Natural killer cell (primary cell): ENCODE measurements at places on chromosomes 5 and 9. TPM values are rescaled to one million over a fixed set of nuclear protein-coding genes. Genes with fewer than 3 reads are reported as not detected.

TOR4A gene
- total RNA-seq, result 24.6 TPM

MEGF10 gene
- not detected for total RNA-seq

DNA sequence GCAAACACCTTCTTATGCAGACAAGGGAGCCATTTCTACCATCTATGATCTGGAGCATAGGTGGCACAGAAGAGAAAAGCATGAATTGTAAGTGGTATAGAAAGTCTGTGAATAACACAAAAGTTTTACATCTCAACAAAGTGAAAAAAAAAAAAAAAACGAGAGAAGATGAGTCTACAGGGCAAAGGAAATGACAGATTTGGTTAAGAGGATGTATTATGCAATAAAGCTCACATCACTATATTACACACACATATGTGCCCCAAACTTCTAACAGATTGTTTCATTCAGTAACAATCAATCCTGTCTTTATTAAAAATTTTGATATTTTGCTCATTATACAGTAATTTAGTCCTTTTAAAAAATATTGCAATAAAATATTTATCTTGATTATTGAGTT lies 49.8 kb downstream of the CERT1 start:
- DNase-seq, result no peak

DNA sequence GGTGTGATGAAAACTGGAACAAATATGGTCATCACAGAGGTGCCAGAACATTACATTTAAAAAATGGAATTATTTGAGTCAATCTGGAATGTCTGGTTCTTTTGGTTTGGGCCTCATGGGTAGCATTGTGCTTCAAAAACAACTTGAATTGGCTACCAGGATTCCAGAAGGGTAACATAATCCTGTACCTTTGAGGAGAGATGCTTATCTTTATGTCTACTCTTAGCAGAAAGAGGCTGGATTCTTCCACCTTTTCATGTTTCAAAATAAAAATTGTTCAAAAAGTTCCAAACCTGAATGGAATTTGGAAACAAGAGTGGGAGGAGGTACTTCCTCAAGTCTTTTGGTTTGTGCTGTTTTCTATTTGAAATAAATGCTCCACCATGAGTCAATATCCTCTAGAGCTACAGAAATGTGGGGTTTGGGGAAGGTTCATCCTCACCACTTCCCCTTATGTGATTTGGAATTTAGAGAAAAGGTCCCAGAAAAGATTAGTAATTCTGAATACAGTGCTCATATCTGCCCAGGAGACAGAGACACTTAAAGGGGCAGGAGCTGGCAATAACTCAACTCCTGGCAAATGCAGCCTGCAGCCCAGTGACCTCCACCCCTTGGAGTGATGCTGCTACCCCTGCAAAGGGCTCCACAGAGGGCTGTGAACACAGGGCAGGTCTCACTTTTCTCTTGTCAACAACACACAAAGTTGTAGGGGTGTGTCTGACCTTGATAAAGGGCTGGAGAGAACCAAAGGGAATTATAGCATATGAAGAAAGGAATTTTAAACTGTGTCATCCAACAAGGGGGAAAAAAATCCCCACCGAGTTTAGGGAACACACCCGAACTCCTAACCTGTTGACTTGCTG lies 272.8 kb downstream of the CWC27 start:
- DNase-seq, result no peak

- no peak for DNase-seq
Measured at GRCh38 chr9:108618906-108619550, 236.8 kb downstream of the ACTL7B start.

- no peak for DNase-seq
Measured at GRCh38 chr5:57724836-57725235, 242.2 kb upstream of the ACTBL2 start.

GRCh38 chr5:151173711-151174611 lies 16.4 kb upstream of the ANXA6 start:
- no peak for DNase-seq

- no peak for DNase-seq
Measured at GRCh38 chr5:3943859-3944258, 348.2 kb downstream of the IRX1 start.

GRCh38 chr9:136051453-136051836 lies 43.6 kb downstream of the NACC2 start:
- DNase-seq, result no peak

GRCh38 chr9:30622561-30622960 lies 1761.9 kb upstream of the ACO1 start:
- DNase-seq, result no peak

- no peak for DNase-seq
Measured at GRCh38 chr9:126377536-126377935, 50.9 kb downstream of the MVB12B start.

DNA sequence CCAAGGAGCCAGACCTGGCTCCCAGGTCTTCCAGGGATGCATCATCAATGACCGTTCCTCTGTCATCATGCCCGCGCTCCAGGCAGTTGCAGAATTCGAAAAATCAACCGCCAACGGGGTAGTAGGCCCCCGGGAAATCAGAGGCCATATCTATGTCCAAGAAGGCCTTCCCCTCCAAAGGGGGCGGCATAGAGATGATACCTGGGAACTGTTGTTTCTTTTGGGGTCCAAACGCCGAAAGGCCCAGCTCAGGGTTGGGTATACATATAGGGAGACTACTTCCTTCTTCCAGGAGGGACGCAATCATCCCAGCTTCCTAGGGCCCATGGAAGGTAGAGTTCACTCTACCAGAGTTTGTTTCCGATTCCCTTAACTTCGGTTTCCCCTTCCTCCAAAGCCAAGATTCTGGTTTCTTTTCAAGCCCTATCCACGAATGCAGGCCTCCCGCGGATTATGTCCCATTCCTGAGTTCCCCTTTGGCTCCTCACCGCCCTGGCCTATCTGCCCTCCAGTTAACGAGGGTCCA lies 754 bp downstream of the DCAF12 start:
- DNase-seq, result no peak
